Ovary (tissue), 10 donors: ENCODE measurements at places on chromosomes 3 and 15. TPM values are rescaled to one million over a fixed set of nuclear protein-coding genes. Genes with fewer than 3 reads are reported as not detected.

The CHRFAM7A gene
- total RNA-seq = 1.3 TPM

The SCAANT1 gene
- not detected for total RNA-seq

DNA sequence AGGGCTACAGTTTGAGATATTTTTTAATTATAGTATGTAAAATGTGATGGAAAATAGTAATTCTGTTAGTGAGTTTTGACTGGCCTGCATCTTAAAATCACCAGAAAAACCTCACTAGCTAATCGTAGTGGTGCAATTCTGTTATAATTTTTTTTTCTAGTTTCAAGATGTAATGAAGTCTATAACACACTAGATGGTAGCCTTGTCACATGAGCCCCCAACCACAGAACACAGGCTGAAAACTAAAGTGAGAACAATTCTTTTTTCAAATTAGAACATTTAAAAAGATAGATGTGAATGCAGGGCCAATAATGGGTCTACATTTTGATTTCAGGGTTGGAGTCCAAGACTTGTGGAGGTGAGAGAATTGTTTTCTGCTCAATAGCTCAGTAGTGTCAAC is 83.3 kb upstream of the KCNH8 start:
- no peak overlapping the region for H3K27ac ChIP-seq
- H3K36me3 ChIP-seq = no peaks in the 10 kb centered on the region
- DNase-seq = no peak
- H3K27me3 ChIP-seq = peaks cover 1% of the 10 kb centered on the region
- H3K4me1 ChIP-seq = no peaks in the 10 kb centered on the region

GRCh38 chr3:103624271-103624670 is 1189.5 kb downstream of the ZPLD1 start:
- no peak overlapping the region for H3K27ac ChIP-seq
- no peaks in the 10 kb centered on the region for H3K36me3 ChIP-seq
- no peaks in the 10 kb centered on the region for H3K27me3 ChIP-seq
- no peaks in the 10 kb centered on the region for H3K4me1 ChIP-seq

DNA sequence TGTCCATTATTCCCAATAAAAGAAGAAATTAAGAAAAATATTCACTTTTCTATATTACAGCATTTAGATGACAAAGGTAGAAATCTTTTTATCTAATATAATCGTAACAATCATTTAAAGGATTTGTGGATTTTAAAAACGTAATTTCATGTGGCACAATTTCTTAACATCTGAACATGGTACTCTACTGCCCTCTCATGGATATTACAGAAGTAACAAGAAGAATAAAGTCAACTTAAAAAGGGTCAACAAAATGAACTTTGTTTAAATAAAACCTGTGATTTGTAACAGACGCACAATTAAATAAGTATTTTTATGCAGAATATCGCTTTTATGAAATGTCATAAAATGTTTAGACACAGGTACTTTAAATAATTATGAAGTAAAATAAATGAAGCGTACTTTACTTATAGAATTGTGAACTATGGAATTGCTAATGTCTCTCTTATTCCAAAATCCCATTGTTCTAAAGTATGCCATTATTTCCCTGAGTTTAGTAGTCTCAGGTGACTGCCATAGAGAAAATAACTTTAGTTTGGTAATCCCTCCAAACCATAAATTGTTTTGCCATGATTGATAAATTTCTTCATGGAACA is 366.8 kb upstream of the ZNF385D start:
- no peak for DNase-seq
- no peak overlapping the region for H3K27ac ChIP-seq
- no peaks in the 10 kb centered on the region for H3K4me1 ChIP-seq
- no peaks in the 10 kb centered on the region for H3K27me3 ChIP-seq
- no peaks in the 10 kb centered on the region for H3K36me3 ChIP-seq

- H3K4me1 ChIP-seq = no peaks in the 10 kb centered on the region
- H3K36me3 ChIP-seq = no peaks in the 10 kb centered on the region
Measured at GRCh38 chr3:149933858-149934257, 36.8 kb downstream of the PFN2 start.
